Omental fat pad (tissue), 4 donors: ENCODE measurements at places on chromosomes 5 and 9. TPM values are rescaled to one million over a fixed set of nuclear protein-coding genes. Genes with fewer than 3 reads are reported as not detected.
A peak's percentile ranks its signal among the peaks of the same experiment; 100 is the strongest.

- no peak for DNase-seq
Measured at GRCh38 chr5:151751091-151751490, 7.3 kb downstream of the ATOX1 start.

Gene EIF4EBP3
- 22.9 TPM for total RNA-seq

GRCh38 chr9:72271613-72272478 lies 93.2 kb downstream of the ZFAND5 start:
- peak; percentile 28 for DNase-seq

DNA sequence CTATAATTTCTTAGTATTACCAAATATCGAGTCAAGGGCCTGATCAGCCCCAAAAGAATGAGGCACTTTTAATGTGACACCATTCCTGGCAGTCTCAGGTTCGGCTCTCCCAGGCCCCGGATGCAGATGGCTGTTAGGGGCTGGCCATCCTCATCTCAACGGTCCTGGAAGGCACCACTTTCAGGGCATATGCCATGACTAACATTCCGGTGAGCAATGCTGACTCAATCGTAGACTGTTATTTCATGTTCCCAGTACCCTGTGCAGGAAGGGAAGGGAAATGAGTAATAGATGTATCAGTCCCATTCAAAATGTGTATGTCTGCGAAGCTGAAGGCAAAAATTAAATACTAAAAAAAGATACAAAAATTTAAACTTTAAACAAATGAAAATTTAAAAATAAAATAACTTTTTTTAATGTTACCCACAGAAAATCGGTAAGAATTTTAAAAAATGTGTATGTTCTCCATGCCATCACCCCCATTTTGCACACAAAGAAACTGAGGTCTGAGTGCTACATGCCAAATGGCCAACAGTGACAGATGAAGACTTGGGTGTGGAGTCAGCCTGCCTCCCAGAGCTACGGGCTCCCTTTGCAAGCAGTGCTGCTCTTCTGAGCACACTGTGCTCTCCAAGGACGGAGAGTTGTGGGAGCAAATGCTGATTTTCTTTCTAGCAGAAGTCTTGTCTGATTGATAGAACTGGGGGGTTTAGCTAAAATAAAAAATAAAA lies 79.0 kb downstream of the GLDC start:
- no peak for DNase-seq

Gene PTGES
- total RNA-seq = 12.4 TPM
